ENCODE measurements at places on chromosomes 12 and 14. TPM values are rescaled to one million over a fixed set of nuclear protein-coding genes. Genes with fewer than 3 reads are reported as not detected.

DNA sequence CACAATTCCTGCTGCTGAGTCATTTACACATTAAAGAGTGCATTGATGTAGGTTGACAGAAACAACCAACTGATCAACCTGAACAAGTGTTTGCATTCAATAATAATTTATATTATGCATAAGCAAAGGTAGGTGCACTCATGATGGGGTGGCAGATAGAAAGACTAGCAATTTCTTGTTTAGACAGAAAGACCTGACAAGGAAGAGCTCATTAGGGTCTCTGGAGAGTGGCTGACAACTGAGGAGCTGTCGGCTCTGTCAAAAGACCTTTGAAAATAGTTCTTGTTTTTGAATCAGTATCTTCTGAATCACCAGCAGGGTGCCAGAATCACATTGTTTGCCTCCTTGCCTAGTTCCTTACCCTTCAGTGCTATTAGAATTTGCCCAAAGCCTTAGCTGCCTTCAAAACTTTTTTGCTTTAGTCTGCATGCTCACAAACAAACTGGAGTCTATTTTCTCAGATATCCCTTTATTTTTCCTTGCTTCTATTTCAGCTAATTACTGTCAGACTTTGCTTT is 234.7 kb downstream of the BTG1 start:
- no peaks in the 10 kb centered on the region for H3K27me3 ChIP-seq
- no peak overlapping the region for H3K27ac ChIP-seq
- DNase-seq, result no peak
- H3K4me3 ChIP-seq, result no peak overlapping the region
- H3K36me3 ChIP-seq, result no peaks in the 10 kb centered on the region

DNA sequence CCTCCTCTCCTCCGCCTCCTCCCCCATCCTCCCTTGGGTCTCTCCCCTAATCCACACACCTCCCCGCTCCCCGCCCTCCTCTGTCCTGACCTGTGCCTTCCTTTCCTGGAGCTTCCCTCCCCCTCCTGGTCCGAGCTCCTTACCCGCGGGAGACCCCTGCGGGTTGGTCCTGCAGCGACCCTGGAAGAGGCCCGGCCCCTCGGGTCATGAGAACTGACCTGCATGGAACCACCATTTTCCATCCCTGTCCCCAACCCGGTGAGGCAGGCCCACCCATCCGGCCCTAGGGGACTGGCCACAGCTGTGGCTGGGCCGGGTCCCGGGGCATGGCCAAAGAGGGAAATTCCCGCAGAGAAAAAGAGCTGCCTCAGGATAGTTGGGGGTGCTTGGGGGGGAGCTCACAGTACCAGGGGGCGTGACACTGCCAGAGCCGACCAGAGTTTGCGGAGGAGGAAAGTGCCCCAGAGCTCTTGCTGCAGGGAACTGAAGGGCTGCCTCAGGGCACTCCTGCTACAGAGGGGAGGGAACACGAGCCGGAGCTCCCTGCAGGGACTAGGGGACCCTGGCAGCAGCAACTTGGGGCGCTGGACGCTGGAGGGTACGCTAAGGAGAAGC is 613 bp downstream of the ARHGEF40 start:
- peak; percentile 96 for DNase-seq
- H3K4me3 ChIP-seq, result peak overlapping the region; percentile 76
- H3K27me3 ChIP-seq, result no peaks in the 10 kb centered on the region
- peaks cover 24% of the 10 kb centered on the region for H3K36me3 ChIP-seq
- peaks cover 35% of the 10 kb centered on the region for H3K4me1 ChIP-seq

Gene SLC5A8
- total RNA-seq, result not detected

Gene SERPINA5
- total RNA-seq, result 0.36 TPM

GRCh38 chr14:83777516-83777915 is 1752.4 kb upstream of the FLRT2 start:
- no peak for DNase-seq
- no peaks in the 10 kb centered on the region for H3K4me1 ChIP-seq
- H3K27me3 ChIP-seq, result no peaks in the 10 kb centered on the region
- no peak overlapping the region for H3K4me3 ChIP-seq
- no peaks in the 10 kb centered on the region for H3K36me3 ChIP-seq
- H3K27ac ChIP-seq, result no peak overlapping the region

- no peak overlapping the region for H3K27ac ChIP-seq
- no peaks in the 10 kb centered on the region for H3K27me3 ChIP-seq
- no peak overlapping the region for H3K4me3 ChIP-seq
These were observed 185.6 kb downstream of the TMEM117 start for GRCh38 chr12:44021471-44021971.

DNA sequence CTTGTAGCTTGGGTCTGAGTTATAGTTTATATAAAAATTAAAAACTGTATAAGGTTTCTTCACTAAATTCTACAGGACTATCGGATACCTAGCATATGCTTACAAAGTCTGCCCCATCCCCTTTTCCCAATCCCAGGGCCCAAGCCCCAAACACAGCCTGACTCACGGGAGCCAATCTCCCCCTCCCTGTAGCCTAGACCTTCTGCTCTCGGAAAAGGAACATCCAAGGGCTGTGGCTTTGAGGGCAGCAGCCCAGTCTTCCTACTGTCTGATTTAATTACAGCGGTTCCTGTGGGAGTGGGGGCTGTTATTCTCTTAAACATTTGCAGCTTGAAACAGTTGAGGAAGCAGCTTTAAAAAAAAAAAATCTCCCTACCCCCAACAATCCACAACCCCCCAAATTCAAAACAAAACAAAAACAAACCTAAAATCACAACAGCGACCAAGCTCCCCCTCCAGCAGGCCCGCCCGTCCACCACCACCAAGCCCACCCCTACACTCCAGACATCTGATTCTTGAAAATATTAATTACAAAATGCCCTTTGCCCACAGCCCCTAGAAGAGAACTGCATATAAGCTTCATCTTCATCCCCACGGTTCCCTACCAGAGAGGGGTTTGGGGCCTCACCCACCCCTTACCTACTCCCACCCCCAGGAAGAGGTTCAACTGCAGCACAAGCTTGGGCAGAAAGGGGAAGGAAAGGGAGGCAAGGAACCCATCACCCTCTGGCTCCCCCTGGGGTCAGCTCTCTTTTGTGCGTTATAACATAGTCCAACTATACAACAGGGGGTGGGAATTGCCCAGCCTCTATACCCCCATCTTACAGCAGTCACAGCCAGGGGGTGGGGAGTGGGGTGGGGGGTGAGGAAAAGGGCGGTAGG is 1.1 kb upstream of the PRKAG1 start:
- peaks cover 18% of the 10 kb centered on the region for H3K4me1 ChIP-seq
- H3K4me3 ChIP-seq, result no peak overlapping the region
- peak; percentile 90 for DNase-seq
- no peaks in the 10 kb centered on the region for H3K27me3 ChIP-seq

Gene SRRM4
- not detected for total RNA-seq

DNA sequence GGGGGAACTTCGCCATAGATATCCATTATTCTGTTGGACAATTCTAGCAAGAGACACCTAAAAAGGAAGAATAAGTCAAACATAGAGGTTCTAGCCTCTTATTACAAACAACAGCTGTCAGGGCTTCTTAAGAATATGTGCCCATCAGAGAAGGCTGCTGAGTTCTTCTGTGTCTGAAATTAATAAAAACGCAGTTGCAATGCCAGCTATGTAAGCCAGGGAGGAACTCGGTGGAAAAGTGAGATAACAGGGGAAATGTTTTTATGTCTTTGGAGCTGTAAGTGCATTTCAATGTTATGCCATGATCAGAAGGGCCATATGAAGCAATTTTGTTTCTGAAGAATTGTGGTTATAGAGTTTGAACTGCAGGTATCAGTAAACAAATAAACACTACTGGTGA is 95.0 kb downstream of the SYT1 start:
- no peaks in the 10 kb centered on the region for H3K27me3 ChIP-seq
- no peaks in the 10 kb centered on the region for H3K4me1 ChIP-seq
- no peak overlapping the region for H3K4me3 ChIP-seq
- H3K27ac ChIP-seq, result no peak overlapping the region

DNA sequence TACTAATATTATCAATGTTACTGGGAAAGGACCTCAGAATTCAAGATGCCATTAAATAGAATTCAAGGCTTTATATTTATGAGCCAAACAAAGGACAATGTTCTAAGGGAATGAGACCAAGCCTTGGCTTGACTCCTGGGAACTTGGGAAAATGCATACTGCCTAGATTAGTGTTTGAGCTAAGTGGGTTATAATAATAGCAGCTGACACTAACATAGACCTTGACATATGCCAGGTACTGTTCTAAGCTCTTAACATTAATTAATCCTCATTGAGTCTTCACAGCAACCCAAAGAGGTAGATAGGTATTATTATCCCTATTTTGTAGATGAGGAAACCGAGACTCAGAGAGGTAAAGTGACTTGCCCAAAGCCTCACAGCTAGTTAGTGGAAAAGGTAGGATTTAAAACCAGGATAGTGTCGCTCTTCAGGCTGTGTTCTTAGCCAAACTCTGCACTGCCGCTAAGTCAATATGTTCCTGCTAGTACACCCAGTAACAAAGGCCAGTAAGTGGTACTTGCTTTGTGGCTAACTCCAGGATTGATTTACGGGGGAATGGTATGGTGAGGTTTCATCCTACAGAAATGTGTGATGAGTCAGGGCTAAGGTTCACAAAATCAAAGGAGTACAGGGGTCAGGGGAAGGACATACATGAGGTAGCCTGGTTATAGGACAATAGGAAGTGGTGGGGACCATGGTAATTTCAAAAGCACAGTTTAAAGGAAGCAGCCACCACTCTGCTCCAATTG is 35.8 kb upstream of the PRKAB1 start:
- no peak overlapping the region for H3K27ac ChIP-seq
- DNase-seq, result no peak
- H3K4me1 ChIP-seq, result no peaks in the 10 kb centered on the region
- H3K27me3 ChIP-seq, result no peaks in the 10 kb centered on the region
- H3K4me3 ChIP-seq, result no peak overlapping the region

Gene TBC1D30
- 0.72 TPM for total RNA-seq

Measured in osteoblast (primary cell).